ENCODE measurements at places on chromosomes 13 and 19.

GRCh38 chr13:49347650-49348385 is 96.0 kb downstream of the CAB39L start:
- no peak for DNase-seq

DNA sequence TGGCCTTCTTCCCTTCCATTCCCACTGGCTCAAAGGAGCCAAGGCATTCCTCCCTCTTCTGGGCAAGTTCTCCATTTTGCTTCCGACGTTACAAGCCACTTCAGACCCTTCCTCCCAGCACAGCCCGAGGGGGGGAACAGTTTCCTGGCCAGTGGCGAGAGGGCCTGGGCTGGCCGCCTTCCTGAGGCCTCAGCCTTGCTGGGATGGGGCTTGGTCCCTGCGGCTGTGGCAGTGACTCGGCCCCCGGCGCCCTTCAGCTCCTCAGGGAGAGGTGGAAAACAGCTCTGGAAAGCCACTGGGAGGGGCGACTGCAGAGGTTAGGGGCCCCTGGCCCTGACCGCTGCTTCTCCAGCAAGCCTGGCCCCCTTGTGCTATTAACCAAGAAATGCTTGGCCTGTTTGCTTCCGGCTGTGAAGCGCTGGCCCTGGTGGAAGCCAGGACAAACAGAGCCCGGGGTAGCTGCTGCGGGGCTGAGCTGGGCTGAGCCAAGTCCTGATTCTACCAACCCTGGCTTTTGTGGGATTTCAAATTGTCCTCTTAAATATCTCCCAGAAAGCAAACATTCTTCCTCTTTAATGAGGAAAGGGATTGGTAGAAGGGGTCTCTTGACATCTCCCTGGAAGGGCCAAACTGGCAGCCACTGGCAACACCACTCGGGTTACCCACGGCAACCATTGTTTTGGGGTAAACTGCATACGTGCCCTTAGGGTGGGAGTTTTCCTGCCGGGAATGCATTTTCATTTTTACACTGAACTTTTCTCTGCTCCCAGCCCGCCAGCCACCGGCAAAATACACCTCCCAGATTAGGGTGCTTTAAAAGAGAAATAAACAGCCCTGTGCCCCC is 38.7 kb downstream of the C13orf46 start:
- no peak for DNase-seq

- peak; percentile 82 for DNase-seq
Measured at GRCh38 chr13:95083758-95084157, 217.5 kb downstream of the ABCC4 start.

- peak; percentile 3 for DNase-seq
Measured at GRCh38 chr13:97810152-97810551, 143.3 kb upstream of the IPO5 start.

GRCh38 chr13:48489666-48490065 is 43.2 kb downstream of the RCBTB2 start:
- no peak for DNase-seq

DNA sequence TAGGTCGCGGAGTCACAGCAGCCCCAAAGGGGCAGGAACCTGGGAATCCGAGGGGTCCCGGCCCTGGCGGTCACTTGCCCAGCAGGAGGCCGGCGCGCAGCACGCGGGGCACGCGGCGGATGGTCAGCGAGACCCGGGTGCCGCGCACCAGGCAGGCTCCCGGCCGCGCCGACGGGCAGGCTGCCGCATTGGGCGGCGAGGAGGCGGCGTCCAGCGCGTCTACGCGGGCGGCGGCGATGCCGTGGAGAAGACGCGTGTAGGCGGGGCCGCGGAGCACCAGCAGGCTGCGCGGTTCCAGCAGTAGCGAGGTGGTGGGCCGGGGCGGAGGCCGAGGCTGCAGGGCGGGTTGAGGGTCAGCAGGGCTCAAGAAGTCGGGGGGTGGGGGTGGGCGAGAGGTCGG is 607 bp upstream of the SYNE4 start:
- peak; percentile 69 for DNase-seq

- DNase-seq = peak; percentile 31
Measured at GRCh38 chr13:35483761-35484160, 7.3 kb upstream of the MAB21L1 start.

GRCh38 chr19:16088351-16089009 is 12.2 kb downstream of the TPM4 start:
- DNase-seq = no peak

DNA sequence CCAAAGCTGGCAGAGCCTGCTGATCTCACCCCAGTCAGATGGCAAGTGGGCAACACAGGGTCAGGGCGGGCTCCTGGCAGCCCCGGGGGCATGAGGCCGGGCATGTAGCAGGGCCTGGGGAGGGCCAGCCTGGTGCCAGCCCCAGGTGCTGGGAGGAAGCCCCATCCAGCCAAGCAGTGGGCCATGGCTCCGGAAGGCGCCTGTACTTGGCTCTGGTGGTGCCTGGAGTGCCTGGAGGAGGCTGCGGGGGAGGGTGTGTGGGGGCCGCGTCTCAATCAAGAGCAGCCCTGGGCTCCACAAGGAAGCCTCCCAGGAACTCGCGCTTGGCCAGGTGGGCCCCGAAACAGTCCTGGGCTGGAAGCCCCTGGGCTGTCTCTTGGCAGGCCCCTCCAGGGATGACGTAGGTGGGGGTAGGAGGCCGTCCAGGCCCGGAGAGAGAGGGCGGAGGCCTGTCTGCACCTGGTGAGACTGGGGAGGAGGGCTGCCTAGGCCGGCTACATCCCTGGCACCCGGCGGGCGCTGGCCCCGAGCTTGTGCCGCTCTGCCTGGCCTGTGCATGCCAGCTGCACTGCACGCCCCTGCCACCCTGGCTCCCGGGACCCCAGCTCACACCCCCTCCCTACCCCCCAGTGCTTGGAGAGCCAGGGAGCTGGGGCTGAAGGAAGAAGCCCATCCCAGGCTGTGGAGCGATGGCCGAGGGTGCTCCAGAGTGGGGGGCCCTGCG is 45.9 kb downstream of the COMP start:
- DNase-seq = no peak

DNA sequence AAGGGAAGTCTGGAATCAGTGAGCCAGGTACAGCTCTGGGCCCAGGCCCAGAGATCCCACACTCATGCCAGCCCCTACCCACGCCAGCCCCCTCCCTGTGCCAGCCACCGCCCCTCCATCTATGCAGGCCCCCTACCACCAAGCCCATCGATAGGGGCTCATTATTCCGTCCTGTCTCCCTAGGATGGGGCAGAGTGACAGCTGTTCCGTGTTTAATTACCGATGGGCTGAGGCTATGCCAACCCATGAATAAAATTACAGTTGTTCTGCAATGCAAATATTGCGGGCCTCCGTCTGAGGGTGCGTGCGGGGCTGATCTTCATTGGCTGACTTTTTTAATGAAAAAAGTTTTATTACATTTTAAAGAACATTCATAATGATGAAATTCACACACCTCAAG is 35.6 kb upstream of the PEPD start:
- DNase-seq = no peak

All from EL (cell line).